Activated naive CD4-positive, alpha-beta T cell treated with anti-CD3 and anti-CD28 coated beads for 36 hours (primary cell): ENCODE measurements at places on chromosomes 1 and 21.
A peak's percentile ranks its signal among the peaks of the same experiment; 100 is the strongest.

GRCh38 chr1:200875416-200875815 lies 2.6 kb downstream of the GPR25 start:
- H3K4me1 ChIP-seq = peaks cover 22% of the 10 kb centered on the region
- no peak overlapping the region for H3K27ac ChIP-seq
- no peak for DNase-seq

DNA sequence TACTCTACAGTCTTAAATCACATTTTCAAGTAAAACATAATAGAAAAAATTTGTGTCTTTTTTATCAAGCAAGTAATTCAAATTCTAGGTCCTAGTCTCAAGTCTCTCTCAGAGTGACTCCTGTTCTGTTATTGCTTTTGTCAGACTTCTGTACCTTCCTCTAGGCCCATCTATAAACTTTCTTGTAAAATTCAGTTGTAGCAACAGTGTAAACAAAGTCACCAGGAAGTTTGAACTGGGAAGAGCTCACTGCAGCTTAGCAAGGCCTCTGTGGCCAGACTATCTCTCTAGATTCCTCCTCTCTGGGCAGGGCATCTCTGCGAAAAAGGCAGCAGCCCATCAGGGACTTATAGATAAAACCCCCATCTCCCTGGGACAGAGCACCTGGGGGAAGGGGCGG lies 13.5 kb upstream of the ZNF678 start:
- peaks cover 11% of the 10 kb centered on the region for H3K36me3 ChIP-seq
- no peak for DNase-seq
- no peak overlapping the region for H3K27ac ChIP-seq
- H3K4me3 ChIP-seq = no peak overlapping the region
- H3K27me3 ChIP-seq = peaks cover 10% of the 10 kb centered on the region

DNA sequence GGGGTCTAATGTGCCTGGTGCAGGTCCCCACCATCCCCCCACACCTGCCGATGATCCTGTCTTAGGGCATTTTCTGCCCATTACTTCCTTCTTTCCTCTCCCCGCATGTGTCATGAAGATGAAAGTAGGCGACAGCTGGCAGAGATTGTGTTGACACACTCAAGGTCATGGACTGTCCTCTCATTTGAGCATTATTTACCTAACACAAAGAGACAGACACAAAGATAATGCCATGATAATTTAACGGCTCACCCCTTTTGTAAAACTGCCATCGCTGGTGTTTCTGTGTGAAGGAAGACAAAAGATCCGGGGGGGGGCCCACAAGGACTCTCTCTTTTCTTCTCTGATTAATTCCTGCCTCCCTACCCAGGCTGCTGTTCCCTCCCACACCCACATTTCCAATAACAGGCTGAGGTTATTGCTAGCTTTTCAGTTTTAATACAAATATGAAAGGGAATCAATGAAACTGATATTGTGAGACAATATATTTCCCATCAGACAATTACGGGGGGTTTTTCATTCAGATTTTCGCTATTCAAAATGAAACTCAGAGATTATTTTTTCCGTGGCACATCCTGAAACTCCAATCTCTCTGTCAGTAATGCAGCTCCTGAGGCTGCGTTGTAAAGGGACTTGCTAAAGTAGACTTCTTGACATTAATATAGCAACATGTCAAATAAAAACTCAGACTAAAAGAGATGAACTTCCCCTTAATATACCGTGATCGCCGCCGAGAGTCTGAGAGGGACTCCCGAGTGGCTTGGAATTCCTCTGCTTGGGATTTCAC lies 561.1 kb downstream of the NPHP4 start:
- no peaks in the 10 kb centered on the region for H3K36me3 ChIP-seq
- H3K27me3 ChIP-seq = no peaks in the 10 kb centered on the region
- DNase-seq = no peak
- H3K4me1 ChIP-seq = peaks cover 3% of the 10 kb centered on the region
- H3K27ac ChIP-seq = no peak overlapping the region
- H3K4me3 ChIP-seq = no peak overlapping the region

GRCh38 chr1:246106342-246106763 lies 400.7 kb downstream of the SMYD3 start:
- DNase-seq = no peak
- no peaks in the 10 kb centered on the region for H3K27me3 ChIP-seq
- H3K4me3 ChIP-seq = no peak overlapping the region
- peaks cover 4% of the 10 kb centered on the region for H3K36me3 ChIP-seq
- no peaks in the 10 kb centered on the region for H3K4me1 ChIP-seq

GRCh38 chr1:213391445-213391844 lies 340.4 kb downstream of the RPS6KC1 start:
- H3K4me3 ChIP-seq = no peak overlapping the region
- H3K27me3 ChIP-seq = peaks cover 6% of the 10 kb centered on the region
- no peak overlapping the region for H3K27ac ChIP-seq
- no peak for DNase-seq
- H3K4me1 ChIP-seq = no peaks in the 10 kb centered on the region

DNA sequence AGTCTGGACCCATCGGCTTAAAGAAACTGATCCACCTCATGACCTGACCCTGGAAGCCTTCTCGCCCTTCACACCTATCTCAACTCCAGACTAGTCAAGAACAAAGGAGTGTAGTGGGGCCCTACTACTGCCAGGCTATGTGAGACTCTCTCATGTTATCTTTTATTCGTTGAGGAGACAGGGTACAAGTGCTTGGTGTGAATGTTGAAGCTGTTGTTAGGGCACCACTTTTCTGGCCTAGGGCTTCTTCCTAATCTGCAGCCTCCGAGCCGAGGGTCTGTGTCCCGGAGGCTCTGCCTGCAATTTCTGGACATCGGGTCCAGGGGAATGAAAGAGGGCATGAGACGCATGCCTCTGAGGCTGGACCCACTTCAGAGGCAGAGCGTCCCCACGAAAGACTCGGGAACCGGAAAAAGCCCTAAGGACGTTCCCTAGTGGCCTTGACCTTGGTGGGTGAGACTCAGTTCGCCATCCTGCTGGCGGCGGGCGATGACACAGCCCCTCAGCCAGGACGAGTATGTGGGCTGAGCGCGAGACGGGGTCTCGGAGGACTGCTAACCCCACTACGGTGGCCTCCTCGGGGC lies 671 bp downstream of the DNAJC11 start:
- H3K27ac ChIP-seq = peak overlapping the region; percentile 59
- peak overlapping the region; percentile 83 for H3K4me3 ChIP-seq
- no peaks in the 10 kb centered on the region for H3K27me3 ChIP-seq

DNA sequence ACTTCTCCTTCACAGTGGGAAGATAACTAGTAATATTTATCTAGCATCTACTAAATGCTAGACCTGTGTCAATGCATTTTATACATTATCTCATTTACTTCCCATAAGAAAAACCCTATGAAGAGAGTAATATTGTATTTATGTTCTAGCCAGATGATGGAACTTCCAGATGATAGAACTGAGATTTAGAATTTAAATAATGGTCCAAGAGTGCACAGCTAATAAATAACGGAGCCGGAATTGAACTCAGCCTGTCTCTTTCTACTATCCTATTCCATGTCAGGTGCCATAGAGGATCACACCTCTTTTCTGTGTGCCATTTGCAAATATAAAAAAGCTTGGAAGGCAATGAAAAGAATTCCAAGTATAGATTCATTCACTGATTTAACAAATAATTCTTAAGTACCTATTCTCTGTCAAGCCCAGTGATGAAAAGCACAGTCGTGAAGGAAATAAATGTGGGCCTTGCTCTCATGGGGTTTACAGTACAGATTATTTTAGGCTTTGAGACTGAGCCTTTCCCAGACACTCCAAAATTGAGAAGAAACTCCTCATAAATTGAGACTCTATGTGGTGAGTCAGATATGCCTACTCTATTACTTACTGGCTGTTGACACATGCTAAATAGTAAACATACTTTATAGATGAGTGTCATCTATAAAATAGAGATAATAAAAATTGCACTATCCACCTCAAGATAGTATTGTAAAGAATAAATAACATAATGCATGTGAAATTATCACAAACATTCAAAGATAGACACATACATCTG lies 378.0 kb upstream of the PRMT6 start:
- no peak overlapping the region for H3K4me3 ChIP-seq
- no peaks in the 10 kb centered on the region for H3K27me3 ChIP-seq
- no peak for DNase-seq
- H3K4me1 ChIP-seq = no peaks in the 10 kb centered on the region

- H3K36me3 ChIP-seq = no peaks in the 10 kb centered on the region
- H3K27ac ChIP-seq = no peak overlapping the region
- H3K4me1 ChIP-seq = peaks cover 8% of the 10 kb centered on the region
- no peak overlapping the region for H3K4me3 ChIP-seq
- no peak for DNase-seq
- peaks cover 16% of the 10 kb centered on the region for H3K27me3 ChIP-seq
These were observed 4.0 kb upstream of the FCGR2A start for GRCh38 chr1:161501234-161501633.

DNA sequence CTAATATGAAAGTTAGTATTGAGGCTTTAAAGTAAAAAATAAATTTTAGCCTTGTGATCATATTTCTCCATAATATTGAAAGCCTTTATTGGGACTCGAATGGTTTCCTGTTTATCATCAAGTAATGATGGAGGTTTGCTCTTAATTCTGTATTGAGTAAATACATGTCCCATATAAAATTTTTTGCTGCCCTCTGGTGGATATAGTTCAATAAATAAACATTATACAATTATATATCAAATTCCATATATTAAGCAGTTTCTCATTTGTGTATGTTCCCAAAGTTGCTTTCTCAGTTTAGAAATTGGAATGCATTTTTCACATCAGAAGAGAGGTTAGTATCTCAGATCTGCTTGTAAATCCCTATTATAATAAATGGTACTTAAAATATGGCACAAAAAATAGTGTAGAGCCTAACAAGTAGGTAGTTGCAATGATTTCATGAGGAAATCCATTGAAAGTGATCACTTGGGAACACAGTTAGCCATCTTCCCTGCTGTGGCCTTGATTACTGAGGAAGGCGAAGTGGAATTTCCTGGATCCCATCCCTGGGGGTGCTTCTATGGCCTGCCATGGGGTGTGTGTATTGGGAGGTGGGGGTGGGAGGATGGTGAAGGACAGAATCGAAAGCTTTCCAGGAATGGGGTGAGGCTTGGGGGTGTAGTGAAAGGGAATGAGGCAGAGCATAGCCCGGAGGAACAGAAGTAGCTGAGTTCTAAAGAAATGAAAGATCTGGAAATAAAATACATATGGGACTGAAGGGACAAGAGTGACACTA lies 84.1 kb upstream of the C21orf91 start:
- no peak overlapping the region for H3K4me3 ChIP-seq
- no peaks in the 10 kb centered on the region for H3K27me3 ChIP-seq
- DNase-seq = no peak
- H3K4me1 ChIP-seq = peaks cover 8% of the 10 kb centered on the region
- H3K27ac ChIP-seq = no peak overlapping the region

DNA sequence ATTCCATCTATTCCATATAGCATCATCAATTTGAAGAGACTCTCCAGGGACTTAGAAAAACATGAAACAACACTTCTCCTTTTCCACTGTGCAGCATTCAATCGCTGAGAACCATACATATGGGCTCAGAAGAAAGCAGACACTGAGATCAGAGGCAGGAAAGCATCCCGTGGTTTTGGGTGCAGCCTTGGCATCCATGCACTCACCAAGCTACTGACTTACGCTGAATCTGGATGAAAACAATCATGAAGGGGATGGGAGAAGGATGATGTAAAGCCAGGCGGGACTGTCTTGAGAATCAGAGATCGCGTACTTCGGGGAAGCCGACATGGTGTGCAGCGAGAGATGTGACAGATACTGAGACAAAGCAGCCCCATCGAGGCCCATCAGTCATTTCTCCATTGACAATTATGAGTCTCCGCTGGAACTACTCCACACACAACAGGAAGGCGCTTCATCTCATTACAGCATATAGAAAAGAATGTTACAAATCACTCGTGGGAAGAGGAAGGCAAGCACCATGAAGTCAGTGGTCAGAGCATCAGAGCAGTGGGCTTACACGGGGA lies 2.3 kb upstream of the TIAM1 start:
- H3K27ac ChIP-seq = no peak overlapping the region
- no peak overlapping the region for H3K4me3 ChIP-seq
- H3K4me1 ChIP-seq = peaks cover 39% of the 10 kb centered on the region
- DNase-seq = peak; percentile 35

DNA sequence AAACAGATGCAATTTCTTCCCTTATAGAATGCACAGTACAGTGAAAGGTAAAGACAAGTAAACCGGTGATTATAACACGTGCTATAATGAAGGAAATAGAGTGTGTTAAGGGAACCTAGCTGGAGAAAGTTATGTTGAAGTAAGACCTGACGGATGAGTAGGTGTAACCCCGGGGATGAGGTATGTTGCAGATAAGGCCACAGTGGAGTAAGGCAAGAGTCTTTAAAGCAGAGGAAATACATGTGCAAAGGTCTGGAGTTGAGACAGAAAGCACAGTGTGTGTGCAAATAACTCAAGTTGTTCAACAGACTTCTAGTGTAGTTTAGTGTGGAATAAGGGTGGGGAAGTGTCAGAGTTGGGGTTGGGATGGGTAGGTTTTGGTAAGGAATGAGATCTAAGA lies 2.9 kb downstream of the DBT start:
- peaks cover 27% of the 10 kb centered on the region for H3K4me1 ChIP-seq
- peaks cover 5% of the 10 kb centered on the region for H3K36me3 ChIP-seq
- DNase-seq = no peak
- no peak overlapping the region for H3K27ac ChIP-seq
- H3K4me3 ChIP-seq = no peak overlapping the region

DNA sequence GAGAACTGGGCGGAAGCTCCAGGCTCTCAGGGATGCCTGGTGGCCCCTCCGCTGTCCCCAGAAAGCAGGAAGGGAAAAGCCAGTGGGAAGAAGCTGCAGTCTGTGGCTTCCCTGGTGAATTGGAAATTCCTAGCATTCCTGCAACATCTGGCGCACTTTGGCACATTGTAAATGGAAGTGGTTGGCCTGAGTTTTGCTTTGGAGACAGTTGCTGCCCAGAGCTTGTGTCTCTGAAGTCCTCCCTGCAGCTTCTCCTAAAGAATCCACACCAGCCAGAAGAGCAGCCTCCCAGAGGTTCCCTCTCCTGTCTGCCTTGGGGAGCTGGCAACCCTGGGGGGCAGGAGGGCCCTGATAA lies 48.2 kb downstream of the ARHGEF10L start:
- no peaks in the 10 kb centered on the region for H3K36me3 ChIP-seq
- H3K27me3 ChIP-seq = no peaks in the 10 kb centered on the region
- no peak overlapping the region for H3K27ac ChIP-seq
- no peak for DNase-seq
- H3K4me3 ChIP-seq = no peak overlapping the region

GRCh38 chr21:16088056-16088455 lies 358.3 kb downstream of the USP25 start:
- H3K36me3 ChIP-seq = no peaks in the 10 kb centered on the region
- H3K27me3 ChIP-seq = no peaks in the 10 kb centered on the region
- no peak overlapping the region for H3K27ac ChIP-seq
- H3K4me3 ChIP-seq = no peak overlapping the region

- H3K36me3 ChIP-seq = no peaks in the 10 kb centered on the region
- H3K4me3 ChIP-seq = no peak overlapping the region
- peaks cover 3% of the 10 kb centered on the region for H3K4me1 ChIP-seq
- peaks cover 3% of the 10 kb centered on the region for H3K27me3 ChIP-seq
- H3K27ac ChIP-seq = no peak overlapping the region
- DNase-seq = peak; percentile 10
These were observed 1412.7 kb downstream of the KCNT2 start for GRCh38 chr1:195195423-195196057.
